ENCODE measurements at places on chromosomes 2 and 18. TPM values are rescaled to one million over a fixed set of nuclear protein-coding genes. Genes with fewer than 3 reads are reported as not detected.

DNA sequence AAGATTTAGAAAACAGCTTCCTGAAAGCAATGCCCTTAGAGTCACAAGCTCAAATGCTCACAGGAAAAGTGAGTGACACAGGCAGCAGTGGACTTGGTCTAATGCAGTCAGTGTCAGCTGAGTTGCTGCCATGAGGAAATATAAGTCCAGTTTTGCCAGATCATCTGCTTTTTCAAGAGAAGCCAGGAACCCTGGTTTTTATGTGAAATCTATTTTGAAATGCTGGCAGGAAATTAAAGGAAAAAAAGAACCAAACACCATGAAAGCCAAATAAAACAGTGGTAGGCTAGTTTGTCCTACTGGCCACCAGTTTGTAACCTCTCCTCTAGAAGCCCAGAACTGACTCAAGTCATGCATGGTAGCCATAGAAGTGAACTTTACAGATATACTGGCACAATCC, 109.2 kb downstream of the THADA start:
- peak; percentile 23 for DNase-seq

DNA sequence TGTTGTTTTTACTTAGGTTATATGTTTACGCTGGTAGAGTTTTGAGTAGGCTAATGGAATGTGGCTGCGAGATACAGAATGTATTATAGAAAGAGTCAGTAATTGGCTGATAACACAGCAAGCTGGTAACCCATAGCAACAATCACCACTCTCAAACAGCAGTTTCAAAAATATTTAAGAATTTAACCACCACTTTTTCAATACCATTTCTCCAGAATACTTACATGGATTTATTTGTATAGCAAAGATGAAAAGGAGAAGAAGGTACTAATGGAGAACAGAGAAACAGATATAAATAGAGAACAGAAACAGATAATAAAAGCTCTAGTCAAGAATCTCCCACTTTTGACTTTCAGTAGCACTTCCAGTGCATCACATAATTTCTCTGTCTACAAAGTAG, 188.3 kb upstream of the SLC39A10 start:
- DNase-seq = no peak

DNA sequence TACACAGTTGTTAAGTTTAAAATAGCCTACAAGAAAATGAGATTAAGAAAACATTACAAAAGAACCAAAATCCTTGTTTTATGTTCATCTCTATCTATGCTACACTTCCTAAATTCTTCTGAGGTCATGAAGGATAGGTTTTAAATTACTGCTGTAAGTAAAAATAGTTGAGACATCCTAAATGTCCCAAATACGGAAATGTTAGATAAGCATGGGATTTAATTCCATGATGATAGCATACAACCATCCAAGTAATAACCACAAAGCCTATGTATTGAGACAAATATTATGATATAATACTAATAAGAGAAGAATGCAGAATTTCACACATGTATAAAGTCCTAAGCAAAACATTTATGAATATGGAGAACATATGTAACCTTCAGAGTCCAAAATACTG, 34.1 kb downstream of the PIEZO2 start:
- no peak for DNase-seq

DNA sequence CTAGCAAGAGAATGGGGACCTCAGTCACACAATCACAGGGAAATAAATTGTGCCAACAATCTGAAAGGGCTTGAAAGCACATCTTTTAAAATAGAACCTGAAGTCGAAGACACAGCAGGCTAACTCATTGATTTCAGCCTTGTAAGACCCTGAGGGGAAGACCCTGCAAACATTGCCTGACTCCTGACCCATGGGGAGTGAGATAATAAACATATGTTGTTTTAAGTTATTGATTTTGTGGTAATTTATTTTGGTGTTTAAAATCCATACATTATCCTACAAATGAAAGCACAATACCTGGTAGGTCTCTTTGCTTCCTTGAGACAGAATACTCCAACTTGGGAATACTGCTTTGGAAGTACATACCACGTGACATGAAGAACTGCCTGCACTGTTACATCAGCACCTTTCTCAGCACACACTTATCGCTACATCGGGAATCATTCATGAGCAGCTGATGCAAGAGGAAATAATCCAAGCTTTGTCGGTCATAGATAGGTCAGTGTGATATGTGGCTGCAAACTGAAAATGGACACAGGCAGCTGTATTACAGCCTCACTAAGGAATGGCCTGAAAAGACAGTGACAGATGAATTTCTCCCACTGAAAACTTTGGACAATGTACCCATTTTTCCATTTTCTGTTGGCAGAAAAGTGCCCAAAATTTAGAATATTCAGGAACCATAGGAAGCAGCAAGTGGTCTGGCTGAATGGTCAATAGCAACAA, 494.5 kb upstream of the MAP2 start:
- no peak for DNase-seq

- DNase-seq = peak; percentile 72
Measured at GRCh38 chr18:77101410-77102258, 30.9 kb downstream of the MBP start.

DNA sequence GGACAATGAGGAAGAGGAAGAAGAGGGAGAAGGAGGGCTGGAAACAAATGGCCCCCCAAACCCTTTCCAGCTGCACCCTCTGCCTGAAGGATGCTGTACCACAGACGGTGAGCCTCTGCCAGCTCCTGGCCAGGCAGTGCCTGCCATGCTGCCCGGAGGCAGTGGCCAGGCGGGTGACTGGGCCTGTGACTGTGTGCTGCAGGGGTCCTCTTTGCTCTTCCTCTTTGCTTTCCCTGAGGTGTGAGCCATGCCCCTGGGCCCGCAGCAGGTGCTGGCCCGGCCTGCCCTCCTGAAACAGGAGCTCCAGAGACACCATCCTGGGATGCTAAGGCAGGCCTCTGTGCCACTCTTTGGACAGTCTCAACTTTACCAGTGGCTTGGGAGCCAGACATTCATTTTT, 28.6 kb downstream of the GREB1 start:
- no peak for DNase-seq

AQP12B gene
- total RNA-seq = 0.04 TPM

- peak; percentile 32 for DNase-seq
Measured at GRCh38 chr2:21740484-21740883, 616.7 kb downstream of the TDRD15 start.

DNA sequence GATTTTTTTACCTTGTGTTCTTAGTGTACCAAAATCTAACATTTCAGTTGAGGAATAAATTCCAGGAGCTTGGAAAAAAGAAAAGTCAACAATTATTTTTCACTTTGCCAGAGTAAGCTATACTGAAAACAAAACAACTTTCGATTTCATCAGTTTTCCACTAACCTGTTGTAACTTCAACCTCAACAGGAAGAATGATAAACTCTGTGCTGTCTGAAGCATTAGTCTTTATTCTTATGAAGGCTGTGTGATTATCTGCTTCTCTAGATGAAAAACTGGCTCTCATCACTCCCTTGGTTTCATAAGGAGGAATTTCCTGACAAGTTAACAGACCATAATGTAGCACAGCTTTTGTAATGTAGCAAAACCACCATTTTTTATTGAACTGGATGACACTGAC, 121.2 kb downstream of the ZAP70 start:
- DNase-seq = no peak

DNA sequence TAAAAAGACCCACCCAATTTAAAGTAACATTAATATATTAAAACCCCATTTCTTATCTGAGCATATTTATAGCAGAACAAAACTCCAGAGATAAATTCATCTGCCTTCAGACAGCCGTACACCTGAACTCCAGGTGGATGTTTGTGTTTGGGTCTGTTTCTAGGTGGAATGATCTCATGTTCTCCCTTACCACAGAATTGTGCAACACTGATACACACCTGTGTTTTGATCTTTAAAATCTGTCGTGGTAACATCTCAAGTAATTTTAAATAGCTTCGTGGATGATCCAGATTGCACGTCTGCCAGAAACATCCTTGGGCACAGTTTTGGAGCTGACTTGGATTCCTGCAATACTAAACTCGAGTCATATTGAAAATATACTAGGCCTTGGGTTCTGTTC, 207.5 kb upstream of the FOSL2 start:
- DNase-seq = no peak

DNA sequence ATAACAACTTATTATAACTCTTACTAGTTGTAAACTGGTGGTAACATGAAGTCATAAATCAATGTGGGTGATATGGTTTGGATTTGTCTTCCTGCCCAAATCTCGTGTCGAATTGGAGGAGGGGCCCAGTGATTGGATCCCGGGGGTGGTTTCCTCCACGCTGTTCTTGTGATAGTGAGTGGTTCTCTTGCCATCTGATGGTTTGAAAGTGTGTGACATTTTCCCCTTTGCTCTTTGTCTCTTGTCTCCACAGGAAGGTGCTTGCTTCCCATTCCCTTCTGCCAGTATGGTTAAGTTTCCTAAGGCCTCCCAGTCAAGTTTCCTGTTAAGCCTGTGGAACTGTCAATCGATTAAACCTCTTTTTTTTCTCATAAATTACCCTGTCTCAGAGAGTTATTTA, 321.6 kb downstream of the DSEL start:
- no peak for DNase-seq

- DNase-seq = no peak
Measured at GRCh38 chr18:55515941-55516710, 71.9 kb downstream of the TCF4 start.

POTEJ gene
- total RNA-seq = 0.76 TPM

- peak; percentile 6 for DNase-seq
Measured at GRCh38 chr2:182220998-182221397, 205.8 kb downstream of the PDE1A start.

- DNase-seq = no peak
Measured at GRCh38 chr18:6784046-6784445, 54.5 kb downstream of the ARHGAP28 start.

GALNT3 gene
- 49.9 TPM for total RNA-seq

GRCh38 chr2:23484275-23484674, 99.3 kb downstream of the KLHL29 start:
- no peak for DNase-seq

GRCh38 chr2:118845005-118845521, 2.4 kb downstream of the EN1 start:
- no peak for DNase-seq

NRBP1 gene
- total RNA-seq = 127 TPM

DNA sequence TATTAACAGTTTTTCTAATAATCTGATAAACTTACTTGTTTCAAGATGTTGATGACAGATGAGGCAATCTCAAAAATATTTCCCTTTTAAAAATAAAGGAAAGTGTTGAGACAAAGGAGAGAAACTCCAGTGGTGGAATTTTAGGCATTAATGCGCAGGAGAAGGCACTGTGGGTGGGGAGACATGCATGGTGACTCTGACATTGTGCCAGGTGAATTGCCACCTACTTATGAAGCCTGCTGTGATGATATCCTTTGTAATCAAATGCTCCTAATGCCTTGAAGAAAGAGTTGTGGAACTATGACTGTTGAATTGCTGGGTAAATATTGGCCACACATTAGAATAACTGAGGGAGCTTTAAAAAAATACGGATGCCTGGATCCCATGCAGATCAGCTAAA, 101.4 kb downstream of the PLA2R1 start:
- no peak for DNase-seq

TMEM185B gene
- total RNA-seq = 25.2 TPM

GCKR gene
- 7.4 TPM for total RNA-seq

DNA sequence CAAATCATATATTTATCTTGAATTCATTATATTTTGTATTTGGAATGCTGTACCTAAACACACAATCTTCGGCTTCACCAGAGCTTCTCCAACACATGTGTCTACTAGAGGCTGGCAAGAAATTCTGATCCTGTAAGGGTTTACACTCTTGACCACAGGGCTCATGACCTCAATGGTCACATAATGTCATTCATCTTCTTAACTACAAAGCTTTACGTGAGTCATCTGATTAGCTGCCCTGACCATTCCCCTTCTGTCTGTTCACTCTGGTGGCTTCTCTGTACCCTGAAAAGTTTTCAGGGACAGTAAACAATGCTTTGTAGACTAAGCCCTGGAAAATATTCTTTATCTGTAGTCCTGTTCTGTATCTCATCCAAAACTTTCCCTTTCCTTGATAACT, 423.9 kb downstream of the CMPK2 start:
- no peak for DNase-seq

- no peak for DNase-seq
Measured at GRCh38 chr18:70463085-70463484, 174.2 kb downstream of the SOCS6 start.

DNA sequence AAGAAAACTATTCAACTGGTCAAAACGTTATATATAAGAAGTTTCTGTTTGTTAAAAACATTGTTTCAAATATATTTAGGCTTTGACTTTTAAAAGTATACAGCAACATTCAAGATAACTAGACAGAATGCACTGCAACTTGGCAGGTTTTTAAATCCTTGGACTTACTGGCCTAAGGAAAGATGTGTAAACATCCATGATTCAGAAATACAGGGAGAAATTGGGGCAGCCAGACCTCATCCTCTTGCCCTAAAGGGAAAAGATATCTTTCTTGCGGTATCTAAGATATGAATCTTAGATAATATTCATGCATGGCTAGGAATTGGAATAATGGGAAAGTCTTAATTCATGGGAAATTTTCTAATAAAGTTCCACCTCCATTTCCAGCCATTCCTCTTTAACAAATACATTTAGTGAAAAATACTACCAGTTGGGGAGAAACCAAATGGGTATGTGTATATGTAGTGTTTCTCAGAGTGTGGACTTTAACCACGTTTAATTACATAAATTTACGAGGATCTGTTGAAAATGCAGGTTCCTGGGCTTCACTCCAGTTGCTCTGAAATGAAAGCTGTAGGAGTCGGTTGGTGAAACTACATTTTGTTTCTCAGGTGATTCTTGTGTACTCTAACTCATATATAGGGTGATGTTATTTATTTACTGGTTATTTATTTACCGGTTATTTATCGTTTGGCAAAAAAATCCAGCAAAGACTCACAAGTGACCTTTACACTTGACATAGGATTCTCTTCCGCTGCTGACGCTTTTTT, 587 bp upstream of the TANK start:
- DNase-seq = no peak

RAB27B gene
- 13.1 TPM for total RNA-seq

- DNase-seq = no peak
Measured at GRCh38 chr2:147026664-147027295, 818.0 kb upstream of the ACVR2A start.

NEUROD1 gene
- total RNA-seq = 0.60 TPM

DNA sequence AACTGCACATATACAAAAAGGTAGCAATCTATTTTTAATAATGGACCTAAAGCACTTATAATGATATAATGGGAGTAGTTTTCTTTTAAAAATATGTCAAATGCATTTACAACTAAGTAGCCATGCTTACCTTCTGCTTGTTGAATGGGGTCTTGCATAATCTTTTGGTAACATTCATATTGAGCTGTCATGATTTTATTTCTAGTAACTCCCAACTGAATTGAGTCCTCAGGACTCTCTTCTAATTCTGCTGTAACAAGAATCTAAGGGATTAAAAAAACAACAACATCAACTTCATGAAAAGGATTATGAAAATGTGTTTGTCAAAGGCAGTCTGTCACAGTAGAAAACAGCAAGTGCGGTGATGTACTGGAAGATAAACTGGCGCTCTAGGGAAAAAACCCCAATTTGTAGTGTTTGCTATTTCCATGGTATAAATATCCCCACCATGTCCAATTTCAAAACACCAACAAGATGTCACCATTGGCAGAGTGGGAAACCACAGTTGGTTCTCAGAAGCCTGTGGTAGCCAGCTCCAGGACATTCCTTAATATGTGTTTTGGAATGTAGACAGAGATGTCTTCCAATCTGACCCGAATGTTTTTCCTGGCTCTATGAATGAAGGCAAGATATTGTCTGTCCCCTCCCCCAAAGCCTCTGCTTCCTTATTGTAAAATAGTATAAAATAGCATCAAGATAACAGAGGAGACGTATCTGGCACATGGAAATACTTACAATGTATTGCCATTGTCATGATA, 64.8 kb downstream of the CALCRL start:
- DNase-seq = no peak

Measured in hepatocyte (in vitro differentiated cells).